ENCODE measurements at places on chromosomes 6 and 20. TPM values are rescaled to one million over a fixed set of nuclear protein-coding genes. Genes with fewer than 3 reads are reported as not detected.

DNA sequence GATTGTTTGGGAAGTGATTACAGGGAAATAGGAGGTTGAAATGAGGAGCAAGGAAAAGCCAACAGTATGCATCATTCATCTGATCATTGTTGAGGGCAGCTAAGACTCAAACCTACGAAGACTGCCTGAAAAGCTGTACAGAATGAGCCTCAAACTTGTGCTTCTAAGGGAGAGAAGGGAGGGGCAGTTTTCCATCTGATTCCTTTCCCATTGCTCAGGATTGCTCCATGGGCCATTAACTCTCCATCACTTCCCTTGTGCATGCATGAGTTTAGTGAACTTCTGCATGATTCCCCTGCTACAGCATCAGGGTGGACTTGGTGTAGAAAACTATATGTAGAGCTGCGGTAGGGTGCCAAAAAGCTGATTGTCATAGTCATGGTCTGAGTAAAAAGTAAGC is 742.7 kb upstream of the SLC35B3 start:
- no peak for DNase-seq

Gene TFAP2A
- total RNA-seq, result 0.51 TPM

DNA sequence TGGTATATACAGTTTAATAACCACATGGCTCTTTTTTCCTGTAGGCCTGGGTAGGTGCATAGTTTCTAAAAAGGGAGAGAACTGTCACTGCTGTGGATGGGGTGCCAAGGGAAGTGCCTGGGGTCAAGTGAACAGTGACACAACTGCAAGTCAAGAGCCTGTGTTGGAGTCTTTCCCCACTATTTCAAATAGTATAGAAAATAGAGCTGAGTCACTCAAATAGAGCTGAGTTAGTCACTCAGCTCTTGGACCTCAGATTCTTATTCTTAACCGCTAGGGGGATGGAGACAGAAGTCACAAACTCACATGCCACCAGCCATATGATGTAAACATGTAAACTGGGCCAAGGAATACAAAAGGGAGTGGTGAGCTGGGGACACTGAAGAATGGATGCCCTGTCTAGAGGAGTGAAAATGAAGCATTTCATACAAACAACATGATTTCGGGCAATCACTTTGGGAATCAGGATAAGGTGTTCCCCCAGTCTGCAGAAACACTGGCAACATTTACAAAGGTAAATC is 2.1 kb downstream of the NQO2 start:
- DNase-seq, result no peak

- no peak for DNase-seq
These were observed 26.3 kb downstream of the LHFPL5 start for GRCh38 chr6:35831257-35832007.

Data from Right ventricle myocardium superior (tissue), 1 donor.